Heart left ventricle (tissue), 16 donors: ENCODE measurements at places on chromosomes 16 and 17. TPM values are rescaled to one million over a fixed set of nuclear protein-coding genes. Genes with fewer than 3 reads are reported as not detected.

SLC16A5 gene
- total RNA-seq = 12.1 TPM

NPIPA2 gene
- 2.4 TPM for total RNA-seq

PRCD gene
- 2.8 TPM for total RNA-seq

GP1BA gene
- 0.25 TPM for total RNA-seq

TRIM47 gene
- 41.8 TPM for total RNA-seq

MYL4 gene
- 66.3 TPM for total RNA-seq

GRCh38 chr17:78342449-78343186, 17.3 kb downstream of the SOCS3 start:
- DNase-seq = peak; percentile 89

GRCh38 chr16:59758848-59759247, 1024.7 kb upstream of the GOT2 start:
- no peak for DNase-seq

DNA sequence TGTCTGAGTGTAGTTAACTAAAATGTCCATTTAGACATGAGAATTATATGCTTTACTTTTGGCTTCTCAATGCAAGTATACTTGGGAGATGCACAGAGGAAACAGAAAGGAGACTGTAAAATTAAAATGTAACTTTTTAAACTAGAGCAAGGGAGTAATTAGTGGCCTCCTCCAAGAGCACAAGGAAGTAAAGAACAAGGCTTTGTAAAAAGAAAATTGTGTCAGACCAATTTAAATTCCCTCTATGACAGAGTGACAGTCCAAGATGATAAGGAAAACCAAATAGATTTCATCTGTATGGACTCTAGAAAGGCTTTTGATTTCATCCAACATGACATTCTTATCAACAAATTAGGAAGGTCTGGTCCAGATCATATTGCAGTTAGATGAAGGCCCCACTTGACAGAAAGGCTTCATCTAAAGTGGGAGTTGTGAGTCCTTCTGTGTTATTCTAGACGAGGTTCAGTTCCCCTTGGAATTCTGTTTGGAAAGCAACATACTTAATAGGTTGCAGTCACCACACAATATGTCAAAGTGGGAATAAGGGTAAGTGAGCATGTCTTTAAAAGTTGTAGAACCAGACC, 6.5 kb upstream of the CAPNS2 start:
- no peak for DNase-seq

DNA sequence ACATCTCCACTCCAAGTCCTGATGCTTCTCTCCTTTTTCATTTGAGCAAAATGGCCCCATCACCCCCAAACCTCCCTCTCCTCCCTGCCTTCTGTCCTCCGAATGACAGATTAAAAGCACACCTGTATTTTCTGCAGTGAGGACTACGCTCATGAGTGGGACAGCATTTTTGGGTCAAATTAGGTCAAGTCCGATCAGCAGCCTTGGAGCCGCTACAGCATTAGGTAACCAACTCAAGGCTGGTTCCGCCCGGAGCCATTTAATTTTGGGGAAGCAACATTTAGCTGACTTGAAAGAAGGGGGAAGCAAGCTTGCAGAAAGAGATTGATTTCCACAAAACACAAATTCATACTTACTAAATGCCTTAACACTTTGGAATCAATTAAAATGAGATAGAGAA, 324.1 kb upstream of the CDH5 start:
- DNase-seq = no peak

DNA sequence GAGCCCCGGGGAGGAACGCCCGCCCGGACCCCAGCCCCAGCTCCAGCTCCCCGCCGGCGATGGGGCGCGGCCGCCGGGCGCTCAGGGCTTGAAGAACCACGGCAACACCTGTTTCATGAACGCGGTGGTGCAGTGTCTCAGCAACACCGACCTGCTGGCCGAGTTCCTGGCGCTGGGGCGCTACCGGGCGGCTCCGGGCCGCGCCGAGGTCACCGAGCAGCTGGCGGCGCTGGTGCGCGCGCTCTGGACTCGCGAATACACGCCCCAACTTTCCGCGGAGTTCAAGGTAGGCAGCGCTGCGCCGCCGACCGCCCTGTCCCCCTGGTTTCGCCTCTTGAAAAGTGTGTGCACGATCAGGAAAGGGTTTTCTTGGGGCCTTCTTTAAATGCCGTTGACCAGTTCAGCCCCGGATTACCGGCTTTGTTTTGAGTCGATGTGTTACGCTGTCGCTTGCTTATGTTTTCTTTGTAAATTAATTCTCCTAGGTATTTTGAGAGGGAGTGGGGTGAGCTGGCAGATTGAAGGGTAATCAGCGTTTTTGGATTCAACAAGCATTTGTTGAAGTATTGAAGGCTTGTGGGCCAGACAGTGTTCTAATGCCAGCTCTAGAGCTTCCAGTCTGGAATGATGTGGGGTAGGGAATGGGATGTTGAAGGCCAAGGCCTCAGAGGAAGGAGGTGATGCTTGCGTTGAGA, 681 bp downstream of the USP43 start:
- peak; percentile 61 for DNase-seq

GRCh38 chr17:50564916-50565315, 4.4 kb downstream of the CACNA1G start:
- no peak for DNase-seq

DNA sequence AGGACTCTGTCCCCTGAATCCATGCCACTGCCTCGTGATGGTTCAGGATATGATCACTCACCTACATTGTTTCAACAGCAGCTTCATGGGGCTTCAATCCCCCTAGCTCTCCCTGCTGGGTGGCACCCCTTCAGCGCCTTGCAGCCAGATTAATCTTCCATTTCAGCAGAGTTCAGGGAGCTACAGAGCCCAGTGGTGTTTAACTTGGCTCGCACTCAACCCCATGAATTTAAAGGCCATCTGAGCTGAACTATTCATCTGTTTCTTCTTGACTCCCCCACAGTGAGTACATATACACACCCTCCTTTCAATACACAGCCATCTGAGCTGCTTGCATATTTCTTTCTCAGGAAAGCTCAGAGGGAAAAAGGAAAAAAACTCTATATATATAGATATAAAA, 202.8 kb upstream of the C16orf82 start:
- DNase-seq = no peak

DNA sequence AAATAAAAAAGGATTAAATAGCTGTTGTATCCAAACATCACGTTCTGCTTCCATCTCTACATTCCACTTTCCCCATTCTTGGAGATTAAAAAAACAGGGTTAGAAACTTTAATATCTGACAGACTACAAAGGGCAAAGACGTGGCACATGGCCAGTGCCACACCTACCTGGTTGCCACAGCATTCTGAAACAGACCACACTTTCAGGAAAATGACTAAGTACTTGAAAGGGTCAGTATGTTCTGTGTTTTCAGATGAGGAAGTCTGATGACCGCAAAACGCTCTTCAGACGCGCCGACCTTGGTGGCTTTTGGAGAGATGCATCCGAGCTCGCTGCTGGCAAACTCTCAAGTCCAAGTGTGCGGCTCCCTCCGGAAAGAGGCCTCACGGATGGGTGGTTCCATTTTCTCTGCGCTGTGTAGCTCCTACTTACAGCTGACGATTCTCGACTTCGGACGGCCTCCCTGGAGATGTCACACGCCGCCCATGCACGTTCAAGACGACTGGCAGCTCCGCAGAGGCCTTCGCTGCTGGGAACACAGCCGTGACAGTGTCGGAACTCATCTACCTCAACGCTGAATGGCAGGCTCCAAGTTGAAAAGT, 15.5 kb downstream of the MAP1LC3B start:
- DNase-seq = no peak

GRCh38 chr16:1743376-1744337, 27.7 kb downstream of the NME3 start:
- no peak for DNase-seq

- peak; percentile 57 for DNase-seq
Observed at GRCh38 chr16:86761111-86762031, 183.0 kb downstream of the FOXL1 start.

DNA sequence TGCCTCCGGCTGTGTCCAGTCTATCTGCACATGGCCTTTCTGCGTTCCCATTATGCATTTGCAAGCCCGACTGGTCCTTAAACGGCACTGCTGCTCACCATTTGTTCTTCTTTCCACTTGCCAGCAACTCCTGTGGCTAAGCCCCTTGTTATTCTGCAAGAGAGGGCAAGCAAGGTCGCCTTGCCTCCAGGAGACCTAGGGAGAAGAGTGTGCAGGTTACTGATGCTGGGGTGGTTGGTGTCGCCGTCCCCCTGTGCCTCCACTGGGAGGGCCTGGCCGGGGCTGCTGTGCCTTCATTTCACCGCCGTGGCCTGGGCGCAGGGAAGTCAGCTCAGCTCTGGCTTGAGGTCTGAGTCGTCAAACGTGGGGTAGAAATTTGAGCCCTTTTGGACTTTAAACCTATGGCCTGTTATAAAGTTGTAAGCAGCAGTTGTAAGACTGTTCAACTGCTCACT, 12.7 kb downstream of the SLC6A4 start:
- no peak for DNase-seq

- DNase-seq = no peak
Observed at GRCh38 chr16:53334581-53334980, 99.7 kb upstream of the RBL2 start.

DNA sequence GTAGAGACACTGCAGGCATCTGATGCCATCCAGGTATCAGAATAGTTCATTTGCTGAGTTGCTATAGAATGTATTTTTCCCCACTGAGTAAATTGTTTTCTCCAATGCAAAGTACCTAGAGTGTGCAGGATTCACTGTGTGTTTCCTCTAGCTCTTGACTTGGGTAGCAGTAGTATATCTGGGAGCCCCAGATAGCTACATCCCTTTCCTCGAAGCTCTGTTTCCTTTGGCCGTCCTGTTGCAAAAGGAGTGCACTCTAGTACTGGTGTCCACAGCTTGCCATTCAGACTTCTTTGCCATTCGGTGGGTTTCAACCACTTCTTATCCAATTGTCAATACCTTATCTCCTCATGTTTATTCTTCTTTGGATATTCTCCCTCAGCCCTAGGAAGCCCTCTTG, 12.8 kb downstream of the ABCA8 start:
- no peak for DNase-seq

GRCh38 chr17:13513039-13513405, 88.7 kb downstream of the HS3ST3A1 start:
- peak; percentile 28 for DNase-seq
